ENCODE measurements at places on chromosomes 7 and 10. TPM values are rescaled to one million over a fixed set of nuclear protein-coding genes. Genes with fewer than 3 reads are reported as not detected.

Gene DGKB
- total RNA-seq: 1.5 TPM

- DNase-seq: no peak
These were observed 171.7 kb upstream of the CELF2 start for GRCh38 chr10:10845826-10846503.

GRCh38 chr10:127850944-127851343 is 41.8 kb downstream of the CLRN3 start:
- peak; percentile 76 for DNase-seq

Gene ZFAND2A
- total RNA-seq: 22.6 TPM

DNA sequence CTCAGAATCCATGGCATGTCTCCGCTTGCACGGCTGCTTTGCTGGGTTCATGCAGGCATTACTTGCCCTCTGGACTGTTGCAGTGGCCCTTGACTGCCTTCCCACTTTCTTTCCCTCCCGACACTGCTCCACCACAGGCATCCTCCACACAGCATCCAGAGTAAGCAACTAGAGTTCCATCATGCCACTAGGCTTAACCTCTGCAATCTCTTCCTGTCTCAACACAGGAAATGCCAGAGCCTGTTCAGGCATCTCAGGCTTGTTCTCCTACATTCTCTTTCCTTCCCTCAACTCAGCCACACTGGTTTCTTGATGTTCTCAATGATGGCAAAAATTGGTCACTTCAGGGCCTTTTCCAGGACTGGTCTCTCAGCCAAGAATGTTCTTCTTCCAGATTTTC is 284.5 kb upstream of the KLF6 start:
- DNase-seq: no peak

Gene STAG3
- 0.52 TPM for total RNA-seq

Gene SYCE1
- total RNA-seq: 0.51 TPM

GRCh38 chr10:11724938-11725776 is 17.0 kb upstream of the ECHDC3 start:
- no peak for DNase-seq
